ENCODE measurements at places on chromosomes 13 and 19.

GRCh38 chr19:30064348-30064699 lies 122.3 kb downstream of the URI1 start:
- DNase-seq, result no peak

GRCh38 chr19:55477905-55478304 lies 1.5 kb downstream of the ZNF628 start:
- DNase-seq, result no peak

GRCh38 chr13:44660050-44660449 lies 83.9 kb upstream of the TSC22D1 start:
- DNase-seq, result no peak

DNA sequence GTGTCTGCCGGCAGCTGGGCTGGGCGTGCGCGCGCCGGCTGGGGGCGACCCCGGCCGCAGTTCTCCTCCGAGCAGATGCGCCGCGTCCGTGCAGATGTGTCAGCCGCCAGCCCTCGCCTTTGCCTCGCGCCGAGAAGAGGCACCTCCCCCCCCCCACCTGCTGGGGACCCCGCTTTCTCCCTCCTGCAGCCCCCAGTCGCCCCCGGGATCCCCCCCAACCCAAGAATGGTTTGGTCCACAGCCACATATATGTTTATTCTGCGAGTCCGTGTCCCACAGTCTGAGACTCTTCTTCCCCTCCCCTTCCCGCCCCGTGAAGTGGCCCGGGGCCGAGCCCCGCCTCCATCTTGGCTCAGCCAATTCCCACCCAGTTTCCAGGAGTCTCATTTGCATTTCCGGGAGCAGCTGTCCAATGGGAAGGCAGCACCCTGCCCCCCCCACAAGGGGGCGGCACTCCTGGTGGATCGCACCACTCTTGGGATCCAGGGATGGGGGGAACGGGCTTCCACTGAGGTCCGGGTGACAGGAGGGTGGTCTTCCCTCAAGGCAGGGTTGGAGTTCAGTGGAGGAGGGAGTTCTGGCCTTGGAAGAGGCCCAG lies 8.6 kb downstream of the ISOC2 start:
- DNase-seq, result no peak

DNA sequence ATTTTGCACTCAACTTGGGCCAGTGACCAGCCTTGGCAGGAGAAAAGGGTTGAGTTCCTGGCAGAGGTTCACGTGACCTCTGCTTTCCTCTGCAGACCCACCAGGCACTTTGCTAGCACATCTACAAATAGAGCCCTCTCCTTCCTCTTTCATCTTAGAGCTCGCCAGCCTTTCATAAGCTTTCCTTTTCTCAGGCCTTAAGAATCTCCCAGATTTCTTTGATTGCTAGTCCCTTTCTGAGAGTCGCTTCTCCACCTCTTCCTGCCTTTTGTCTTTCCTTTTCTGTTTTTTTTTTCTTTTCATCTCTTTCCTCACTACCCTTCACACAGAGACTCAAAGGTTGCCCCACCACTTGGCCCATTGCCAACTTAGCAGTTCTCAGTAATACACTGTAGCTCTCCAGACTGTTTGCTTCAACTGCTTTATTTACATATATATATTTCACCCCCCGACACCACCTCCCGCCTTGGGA lies 375.7 kb upstream of the SPRY2 start:
- no peak for DNase-seq
